ENCODE measurements at places on chromosomes 7 and 10.

DNA sequence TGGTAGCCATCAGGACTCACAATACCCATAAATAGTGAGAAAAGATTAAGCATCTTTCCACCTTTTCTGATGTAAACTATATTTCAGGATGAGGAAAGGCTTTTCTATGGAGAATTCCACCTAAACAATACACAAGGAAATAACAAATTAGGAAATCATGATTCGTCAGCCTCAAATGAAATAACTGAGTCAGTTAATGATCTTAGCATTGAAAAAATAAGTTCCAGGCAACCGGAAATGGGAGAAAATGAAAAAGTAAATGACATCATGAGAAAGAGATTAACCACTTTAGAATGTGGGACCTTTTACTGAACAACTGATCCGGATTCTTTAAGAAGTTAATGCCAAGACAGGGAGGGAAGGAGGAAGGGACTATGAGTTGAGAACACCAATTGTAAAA, 742.3 kb downstream of the TNS3 start:
- peak; percentile 62 for DNase-seq

DNA sequence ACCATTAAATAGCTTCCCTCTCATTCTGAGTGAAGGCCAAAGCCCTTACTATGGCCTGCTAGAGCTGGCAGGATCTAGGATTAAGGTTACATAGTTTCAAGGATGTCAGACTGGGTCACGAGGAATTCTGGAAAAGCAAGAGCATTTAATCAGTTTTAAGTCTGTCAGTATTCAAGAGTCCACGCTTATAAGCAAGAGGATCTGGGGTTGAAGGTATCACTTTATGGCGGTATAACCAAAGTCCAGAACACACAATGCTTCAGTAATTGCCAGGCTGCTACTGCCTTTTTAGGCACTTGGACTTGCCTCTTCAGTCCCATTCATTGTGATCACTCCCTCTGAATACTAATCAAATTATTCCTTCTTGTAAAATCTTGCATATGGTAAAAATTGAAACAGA, 101.0 kb downstream of the HBP1 start:
- DNase-seq: no peak

DNA sequence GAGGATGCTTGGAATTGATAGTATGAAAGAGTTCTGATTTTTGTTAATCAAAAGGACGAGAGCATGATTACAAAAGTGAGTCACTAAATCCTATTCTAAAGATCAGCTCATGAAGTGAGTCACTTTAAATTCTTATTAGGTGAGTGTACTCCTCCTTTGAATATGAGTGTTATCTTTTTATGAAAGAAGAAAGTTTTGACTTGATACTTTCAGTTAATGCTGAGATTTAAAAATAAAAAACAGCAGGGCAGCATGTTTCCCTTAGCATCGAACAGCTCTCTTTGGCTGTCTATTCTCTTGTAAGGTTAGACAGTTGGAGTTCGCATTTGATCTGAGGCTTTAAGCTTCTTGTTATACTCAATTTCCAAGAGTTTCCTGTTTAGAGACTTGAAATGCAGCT, 222.0 kb downstream of the TWIST1 start:
- peak; percentile 65 for DNase-seq

DNA sequence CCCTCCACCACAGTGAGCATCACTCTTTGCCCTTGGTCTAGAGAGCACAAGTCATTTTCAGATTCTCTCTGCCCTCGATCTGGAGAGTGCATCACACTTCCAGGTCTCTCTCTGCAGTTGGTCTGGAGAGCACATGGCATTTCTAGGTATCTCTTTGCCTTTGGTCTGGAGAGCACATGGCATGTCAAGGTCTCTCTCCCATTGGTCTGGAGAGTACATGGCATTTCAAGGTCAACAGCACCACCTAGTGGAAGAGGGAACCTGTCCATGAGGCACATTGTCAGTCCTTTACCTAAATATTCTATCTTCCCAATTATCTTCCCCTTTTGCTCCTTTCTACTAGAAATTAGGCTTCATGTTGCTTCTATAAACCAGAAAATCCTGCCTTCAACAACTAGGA, 1139.4 kb downstream of the XPNPEP1 start:
- DNase-seq: peak; percentile 41

DNA sequence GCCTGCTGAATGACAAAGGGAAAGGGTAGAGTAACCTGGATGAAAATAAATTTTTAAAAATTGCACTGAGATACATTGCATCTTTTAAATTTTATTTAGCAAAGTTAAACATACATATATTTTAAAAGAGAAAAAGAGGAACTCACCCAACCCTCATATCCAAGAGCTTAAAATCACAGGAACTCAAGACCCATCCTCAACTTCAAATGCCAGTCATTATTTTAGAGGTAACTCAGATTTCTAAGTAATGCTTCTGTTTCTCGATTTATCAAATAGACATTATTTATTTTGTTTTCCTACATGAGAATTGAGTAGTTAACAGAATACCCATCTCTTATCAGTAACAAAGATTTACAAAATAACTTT, 32.4 kb upstream of the KMT2E start:
- no peak for DNase-seq

DNA sequence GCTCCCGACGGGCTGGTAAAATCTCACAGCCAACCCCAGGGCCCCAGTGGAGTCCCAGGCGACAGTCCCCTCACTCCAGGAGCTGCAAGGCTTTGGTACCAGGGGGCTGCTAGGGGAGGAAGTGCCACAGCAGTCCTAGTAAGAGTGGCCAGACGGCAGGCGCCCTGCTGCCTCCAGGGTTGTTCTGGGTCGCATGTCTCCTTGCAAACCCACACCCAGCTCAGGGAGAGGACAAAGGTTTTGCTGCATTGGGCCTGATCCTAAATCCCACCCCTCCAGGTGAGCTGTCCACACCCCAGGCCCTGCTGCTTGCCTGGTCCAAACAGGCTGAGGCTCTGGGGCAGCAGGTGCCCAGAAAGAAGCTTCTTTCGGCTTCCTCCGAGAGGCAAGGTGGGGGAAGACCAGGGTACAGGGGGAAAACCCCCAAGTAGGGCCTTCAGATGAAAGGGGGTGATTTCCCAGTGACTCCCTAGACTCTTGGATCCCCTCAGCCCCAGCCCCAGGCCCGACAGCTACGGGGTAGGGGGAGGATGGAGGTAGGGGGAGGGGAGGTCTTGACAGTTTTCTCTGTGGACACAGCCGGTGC, 4.2 kb upstream of the KCP start:
- DNase-seq: no peak

DNA sequence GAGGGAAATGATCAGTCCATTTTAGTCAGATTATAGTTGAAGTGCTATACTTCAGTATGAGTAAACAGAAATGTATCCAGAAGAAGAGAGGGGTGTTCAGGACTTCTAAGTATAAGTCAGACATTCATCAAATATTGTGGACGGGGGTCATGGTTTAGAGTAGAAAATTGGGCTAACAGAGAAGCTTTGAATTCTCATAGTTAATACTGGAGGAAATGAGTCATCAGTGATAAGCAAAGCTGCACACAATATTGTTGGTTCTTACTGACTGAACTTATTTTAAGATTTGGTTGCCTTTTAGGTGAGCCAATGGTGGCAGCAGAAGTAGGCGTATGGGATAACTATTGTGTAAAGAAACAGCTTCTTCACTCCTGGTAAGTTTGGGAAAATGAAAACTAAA, 1.7 kb upstream of the SUMF2 start:
- no peak for DNase-seq

- peak; percentile 59 for DNase-seq
These were observed 80.4 kb upstream of the CDK6 start for GRCh38 chr7:92916770-92917224.

DNA sequence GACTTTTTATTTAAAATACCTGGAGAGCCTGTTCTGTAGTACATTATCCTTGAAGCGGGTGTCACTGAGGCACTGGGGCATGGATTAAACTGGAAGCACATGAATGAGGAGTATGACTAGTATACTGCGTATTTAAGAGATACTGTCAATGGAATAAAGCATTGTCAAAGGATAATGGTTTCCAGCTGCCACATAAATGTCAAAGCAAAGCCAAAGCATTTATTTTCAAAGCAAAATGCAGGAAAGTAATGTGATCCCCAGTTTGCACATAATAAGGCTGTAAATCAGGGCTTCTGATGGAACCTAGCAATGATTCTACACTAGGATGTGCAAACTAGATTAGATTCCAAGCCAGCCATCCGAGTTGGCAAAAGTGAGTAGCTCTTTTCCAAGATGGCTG, 240.1 kb downstream of the POU6F2 start:
- DNase-seq: no peak

GRCh38 chr7:137798073-137798763, 48.6 kb downstream of the DGKI start:
- DNase-seq: no peak
